ENCODE measurements at places on chromosomes 3 and 15.

DNA sequence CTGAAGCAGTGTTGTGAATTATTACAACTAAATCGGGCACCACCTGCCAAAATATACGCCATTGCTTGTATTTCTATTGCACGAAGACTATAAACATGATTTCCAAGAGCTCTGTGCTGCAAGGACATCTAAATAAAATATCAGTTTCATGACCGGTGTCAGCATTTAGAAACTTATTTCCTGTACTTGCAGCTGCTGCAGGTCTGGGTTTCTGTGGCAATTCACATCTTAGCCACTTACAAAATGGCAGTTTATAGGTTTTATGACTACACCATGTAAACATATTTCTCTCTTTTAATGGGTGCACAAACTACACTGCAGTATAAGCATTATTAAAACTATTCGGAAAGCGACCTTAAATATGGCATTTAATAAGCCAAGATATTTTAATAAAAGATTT is 359.4 kb downstream of the VPS13C start:
- no peak for DNase-seq
- no peak overlapping the region for H3K4me3 ChIP-seq
- no peak overlapping the region for H3K27ac ChIP-seq
- H3K36me3 ChIP-seq: no peaks in the 10 kb centered on the region
- no peaks in the 10 kb centered on the region for H3K4me1 ChIP-seq

- no peak overlapping the region for H3K4me3 ChIP-seq
- peaks cover 31% of the 10 kb centered on the region for H3K36me3 ChIP-seq
- H3K4me1 ChIP-seq: no peaks in the 10 kb centered on the region
- no peak overlapping the region for H3K27ac ChIP-seq
Measured at GRCh38 chr3:45946875-45947274, 3.6 kb downstream of the CXCR6 start.

DNA sequence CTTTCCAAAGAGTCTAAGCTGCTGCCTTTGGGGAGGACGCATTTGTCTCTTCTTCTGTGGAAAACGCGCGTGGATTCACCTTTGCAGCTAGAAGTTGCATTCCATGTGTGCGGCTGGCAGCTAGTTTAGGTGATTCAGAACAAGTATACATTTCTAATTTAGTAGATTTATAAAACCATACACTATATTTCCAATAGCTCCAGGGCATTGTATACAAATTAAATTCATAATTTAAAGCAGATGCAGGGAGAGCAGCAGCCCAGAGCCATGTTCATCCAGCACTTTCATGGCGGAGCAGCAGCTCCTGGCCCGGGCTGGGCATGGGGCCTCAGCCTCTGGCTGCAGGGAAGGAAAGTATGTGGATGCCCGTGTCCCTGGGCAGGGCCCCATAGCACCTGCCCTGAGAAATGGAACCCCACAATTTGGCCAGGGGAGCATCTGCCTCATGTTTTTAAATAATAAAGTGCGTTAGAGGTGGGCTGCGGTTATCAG is 42.8 kb upstream of the SEC22A start:
- H3K4me3 ChIP-seq: no peak overlapping the region
- H3K36me3 ChIP-seq: no peaks in the 10 kb centered on the region
- no peak overlapping the region for H3K27ac ChIP-seq
- H3K4me1 ChIP-seq: peaks cover 6% of the 10 kb centered on the region
- H3K27me3 ChIP-seq: no peaks in the 10 kb centered on the region

GRCh38 chr3:15527031-15527459 is 5.5 kb upstream of the COLQ start:
- no peak for DNase-seq
- no peaks in the 10 kb centered on the region for H3K36me3 ChIP-seq
- no peak overlapping the region for H3K4me3 ChIP-seq
- no peak overlapping the region for H3K27ac ChIP-seq
- no peaks in the 10 kb centered on the region for H3K27me3 ChIP-seq

DNA sequence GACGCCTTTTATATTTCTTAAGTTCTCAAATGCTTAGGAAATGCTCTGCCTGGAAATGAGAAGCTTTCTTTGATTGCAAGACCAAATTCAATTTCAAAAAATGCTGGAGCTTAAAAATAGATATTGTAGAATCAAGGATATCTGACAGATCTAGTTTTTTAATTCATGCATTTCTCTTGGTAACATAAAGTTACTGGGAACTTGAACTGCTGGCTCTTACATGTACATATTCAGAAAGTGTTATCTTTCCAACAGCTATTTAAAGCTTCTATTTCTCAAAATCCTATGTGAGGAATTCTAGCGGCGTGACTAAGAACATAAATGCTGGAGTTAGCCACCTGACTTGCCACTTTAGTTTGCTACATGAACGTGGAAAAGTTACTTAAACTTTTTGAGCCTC is 109.3 kb downstream of the C3orf38 start:
- no peaks in the 10 kb centered on the region for H3K36me3 ChIP-seq
- DNase-seq: no peak
- H3K4me3 ChIP-seq: no peak overlapping the region
- peaks cover 3% of the 10 kb centered on the region for H3K4me1 ChIP-seq
- peaks cover 6% of the 10 kb centered on the region for H3K27me3 ChIP-seq

- no peak for DNase-seq
- H3K36me3 ChIP-seq: no peaks in the 10 kb centered on the region
- H3K4me1 ChIP-seq: no peaks in the 10 kb centered on the region
- H3K27ac ChIP-seq: peak overlapping the region; percentile 59
- H3K4me3 ChIP-seq: no peak overlapping the region
Measured at GRCh38 chr15:77921664-77922063, 155.8 kb downstream of the TBC1D2B start.

DNA sequence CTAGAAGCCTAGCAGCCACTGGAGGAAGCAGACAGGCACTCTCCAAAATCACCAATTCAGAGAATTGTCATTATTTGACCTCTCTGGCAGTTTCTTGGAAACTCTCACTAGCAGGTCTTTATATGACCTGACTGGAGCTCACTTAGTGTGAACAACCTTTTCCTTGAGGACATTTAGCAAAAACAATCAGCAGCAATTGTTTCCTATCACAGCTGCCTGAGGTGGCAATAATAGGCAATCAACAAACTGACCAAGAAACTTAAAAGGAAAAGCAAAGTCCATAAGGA is 162.4 kb upstream of the STT3B start:
- H3K27me3 ChIP-seq: no peaks in the 10 kb centered on the region
- H3K36me3 ChIP-seq: no peaks in the 10 kb centered on the region
- no peak overlapping the region for H3K27ac ChIP-seq
- no peak for DNase-seq
- H3K4me1 ChIP-seq: no peaks in the 10 kb centered on the region

DNA sequence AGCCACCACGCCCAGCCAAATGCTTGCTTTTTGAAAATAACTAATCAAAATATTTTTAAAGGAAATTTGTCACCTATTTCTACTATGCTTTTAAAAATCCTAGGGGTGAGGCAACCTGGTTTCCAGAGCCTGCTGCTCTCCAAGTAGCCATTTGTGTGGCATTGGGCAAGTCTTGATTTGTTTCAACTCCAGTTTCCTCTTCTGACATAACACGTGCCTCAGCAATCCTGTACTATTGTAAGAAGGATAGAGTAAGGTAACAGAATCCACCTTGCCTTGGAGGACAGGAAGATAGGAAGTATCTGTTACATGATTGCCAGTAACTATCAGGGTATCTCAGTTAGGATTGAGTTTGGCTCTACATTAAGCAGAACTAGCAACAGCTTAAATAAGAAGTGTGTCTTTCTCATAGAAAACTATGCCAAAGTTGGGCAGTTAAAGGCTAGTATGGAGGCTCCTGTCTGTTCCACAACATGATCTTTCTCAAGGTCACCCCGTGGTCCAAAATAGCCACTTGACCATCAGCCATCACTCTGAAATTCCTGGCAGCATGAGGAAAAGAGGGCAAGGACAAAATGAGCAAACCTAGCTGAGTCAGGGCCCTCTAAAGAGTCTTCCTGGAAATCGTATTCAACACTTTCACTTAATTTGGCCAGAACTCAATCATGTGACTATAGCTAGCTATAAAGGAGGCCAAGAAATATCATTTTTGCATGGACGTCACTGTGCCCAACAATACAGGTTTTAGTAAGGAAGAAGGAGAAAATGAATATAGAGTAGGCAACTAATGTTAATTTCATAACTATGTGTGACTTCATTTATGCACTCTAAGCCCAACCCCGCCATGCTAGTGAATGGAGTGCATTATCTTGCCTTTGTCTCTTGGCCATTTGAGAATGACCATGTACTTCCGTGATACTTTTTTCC is 66.1 kb downstream of the HMG20A start:
- no peak overlapping the region for H3K4me3 ChIP-seq
- no peak overlapping the region for H3K27ac ChIP-seq
- DNase-seq: no peak
- no peaks in the 10 kb centered on the region for H3K27me3 ChIP-seq
- H3K4me1 ChIP-seq: peaks cover 7% of the 10 kb centered on the region
- peaks cover 16% of the 10 kb centered on the region for H3K36me3 ChIP-seq

GRCh38 chr3:188001926-188002325 is 152.0 kb upstream of the LPP start:
- H3K36me3 ChIP-seq: no peaks in the 10 kb centered on the region
- no peak for DNase-seq
- H3K27me3 ChIP-seq: no peaks in the 10 kb centered on the region
- no peak overlapping the region for H3K4me3 ChIP-seq

DNA sequence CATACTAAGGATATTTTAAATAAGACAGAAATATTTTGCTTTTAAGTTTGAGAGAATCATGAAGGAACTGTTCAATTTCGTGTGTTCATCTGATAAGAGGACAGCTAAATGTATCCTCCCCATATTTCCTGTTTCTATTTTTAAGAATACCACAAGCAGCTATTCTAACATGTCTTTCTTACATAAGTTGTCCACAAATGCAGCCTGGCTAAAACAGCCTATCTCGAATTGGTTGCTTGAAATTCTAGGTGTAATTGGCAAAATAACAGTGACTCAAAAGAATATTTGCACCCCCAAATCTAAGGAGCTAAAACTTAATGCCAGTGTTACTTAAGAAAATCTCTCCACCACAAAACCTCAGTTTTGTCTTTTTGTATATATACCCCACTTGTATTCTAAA is 35.0 kb downstream of the BTLA start:
- peak overlapping the region; percentile 81 for H3K4me3 ChIP-seq
- peaks cover 51% of the 10 kb centered on the region for H3K36me3 ChIP-seq
- no peaks in the 10 kb centered on the region for H3K27me3 ChIP-seq
- peak; percentile 38 for DNase-seq

- H3K4me1 ChIP-seq: no peaks in the 10 kb centered on the region
- no peak for DNase-seq
- no peaks in the 10 kb centered on the region for H3K36me3 ChIP-seq
- H3K27me3 ChIP-seq: peaks cover 9% of the 10 kb centered on the region
- no peak overlapping the region for H3K27ac ChIP-seq
- H3K4me3 ChIP-seq: no peak overlapping the region
Measured at GRCh38 chr15:81887912-81888311, 157.9 kb downstream of the MEX3B start.

DNA sequence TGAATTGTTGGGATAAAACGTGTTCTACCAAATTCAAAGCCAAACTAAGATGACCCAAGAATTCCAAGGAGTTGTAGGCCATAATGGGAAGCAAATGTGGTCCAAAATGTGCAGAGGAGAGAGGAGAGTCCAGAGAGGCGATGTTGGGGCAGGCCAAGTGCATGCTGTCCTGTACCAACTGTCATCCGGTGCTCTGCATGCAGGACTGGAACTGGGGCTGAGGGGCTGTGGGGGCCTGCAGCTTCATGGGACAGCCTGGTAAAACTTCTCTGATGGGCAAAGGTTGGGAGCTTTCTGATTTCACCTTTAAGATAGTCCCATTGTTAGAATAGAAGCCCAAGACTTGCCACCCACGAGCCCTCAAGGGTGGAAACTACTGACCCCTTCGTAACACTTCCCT is 831.4 kb downstream of the AGBL1 start:
- no peak overlapping the region for H3K27ac ChIP-seq
- no peak for DNase-seq

DNA sequence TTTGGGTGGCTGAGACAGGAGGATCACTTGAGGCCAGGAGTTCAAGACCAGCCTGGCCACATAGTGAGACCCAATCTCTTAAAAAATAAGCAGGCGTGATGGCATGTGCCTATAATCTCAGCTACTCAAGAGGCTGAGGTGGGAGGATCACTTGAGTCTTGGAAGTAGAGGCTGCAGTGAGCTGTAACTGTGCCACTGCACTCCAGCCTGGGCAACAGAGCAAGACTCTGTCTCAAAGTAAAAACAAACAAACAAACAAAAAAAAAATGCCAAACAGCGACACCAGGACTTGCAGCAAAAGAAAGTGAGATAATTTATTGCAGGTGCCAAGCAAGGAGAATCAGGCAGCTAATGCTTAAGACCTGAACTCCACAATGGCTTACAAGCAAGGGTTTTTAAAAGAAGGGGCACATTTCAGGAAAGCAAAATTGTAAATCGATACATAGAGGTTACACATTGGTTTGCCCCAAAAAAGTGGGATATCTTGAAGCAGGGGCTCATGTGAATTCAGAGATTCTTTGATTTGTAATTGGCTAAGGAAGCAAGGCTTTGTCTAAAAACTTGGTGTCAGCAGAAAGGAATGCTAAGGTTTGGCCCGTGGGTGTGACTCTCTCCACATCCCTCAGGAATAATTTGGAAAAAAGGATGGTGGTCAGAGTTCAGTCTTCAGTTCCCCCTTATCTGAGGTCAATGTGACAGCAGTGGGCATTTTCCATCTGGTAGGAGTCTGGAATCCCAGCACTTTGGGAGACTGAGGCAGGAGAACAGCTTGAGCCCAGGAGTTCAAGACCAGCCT is 5.2 kb upstream of the MPI start:
- peaks cover 6% of the 10 kb centered on the region for H3K4me1 ChIP-seq
- DNase-seq: no peak
- no peaks in the 10 kb centered on the region for H3K27me3 ChIP-seq
- peak overlapping the region; percentile 10 for H3K27ac ChIP-seq
- no peak overlapping the region for H3K4me3 ChIP-seq
- H3K36me3 ChIP-seq: no peaks in the 10 kb centered on the region

GRCh38 chr3:15812183-15812582 is 14.4 kb upstream of the ANKRD28 start:
- no peaks in the 10 kb centered on the region for H3K36me3 ChIP-seq
- H3K4me3 ChIP-seq: no peak overlapping the region
- H3K27me3 ChIP-seq: no peaks in the 10 kb centered on the region
- DNase-seq: no peak

- H3K36me3 ChIP-seq: no peaks in the 10 kb centered on the region
- peaks cover 4% of the 10 kb centered on the region for H3K27me3 ChIP-seq
- H3K4me3 ChIP-seq: no peak overlapping the region
- H3K4me1 ChIP-seq: no peaks in the 10 kb centered on the region
- no peak overlapping the region for H3K27ac ChIP-seq
- DNase-seq: no peak
Measured at GRCh38 chr3:133851931-133852330, 43.8 kb downstream of the RAB6B start.

Measured in naive B cell (primary cell).